ENCODE measurements at places on chromosomes 11 and 22. TPM values are rescaled to one million over a fixed set of nuclear protein-coding genes. Genes with fewer than 3 reads are reported as not detected.

DNA sequence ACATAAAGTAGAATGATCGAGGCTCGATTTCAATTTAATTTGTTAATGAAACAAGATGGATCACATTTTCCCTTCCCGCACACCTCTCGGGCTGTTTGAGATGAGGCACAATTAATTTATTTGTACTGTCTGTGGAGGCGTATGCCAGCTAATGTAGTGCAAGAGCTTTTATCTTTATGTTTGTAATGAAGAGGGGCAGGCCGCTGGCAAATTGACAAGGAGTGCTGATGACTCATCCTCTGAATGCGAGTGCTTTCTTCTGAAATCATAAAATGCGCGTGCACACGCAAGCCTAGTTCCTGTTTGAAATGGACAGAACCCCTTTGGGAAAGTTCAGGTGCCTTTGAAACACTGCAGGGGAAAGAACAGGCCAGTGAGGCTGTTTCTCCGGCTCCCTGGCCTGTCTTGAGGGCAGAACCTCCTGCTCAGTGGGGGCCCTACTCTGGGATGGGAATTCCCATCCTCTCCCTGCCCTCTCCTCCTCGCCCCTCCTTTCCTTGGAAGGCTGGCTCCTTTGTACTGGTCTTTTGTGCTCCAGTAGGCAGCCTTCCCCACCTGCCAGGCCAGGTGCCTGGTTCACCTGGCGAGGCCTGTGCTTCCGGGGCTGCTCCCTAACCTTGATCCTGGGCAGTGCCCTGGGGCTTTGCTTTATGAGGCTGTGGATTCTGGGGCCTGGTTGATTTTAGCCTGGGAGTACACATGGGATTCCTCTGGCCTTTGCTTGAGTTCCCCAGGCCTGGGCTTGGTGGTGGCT is 50.3 kb downstream of the TEAD1 start:
- peak overlapping the region; percentile 25 for H3K27ac ChIP-seq
- peaks cover 12% of the 10 kb centered on the region for H3K36me3 ChIP-seq
- H3K4me3 ChIP-seq, result no peak overlapping the region
- no peaks in the 10 kb centered on the region for H3K27me3 ChIP-seq

DNA sequence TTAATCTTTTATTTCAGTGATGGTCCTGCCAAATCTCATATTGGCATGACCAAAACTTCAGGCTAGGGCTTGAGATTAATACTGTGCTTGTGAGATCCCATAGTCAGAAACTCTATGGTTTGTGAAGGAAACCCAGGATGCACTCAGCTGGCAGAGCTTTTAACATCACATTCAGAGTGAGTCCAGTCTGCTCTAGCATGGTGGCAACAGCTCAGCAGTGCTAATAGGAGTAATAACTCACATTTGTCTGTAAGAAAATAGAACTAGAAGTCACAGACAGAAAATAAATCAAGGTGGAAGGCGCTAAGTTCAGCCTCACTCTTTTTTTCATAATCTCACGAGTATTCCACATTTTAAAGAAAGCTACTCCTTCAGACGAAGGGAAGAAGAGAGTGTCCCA is 549.3 kb upstream of the TENM4 start:
- DNase-seq, result no peak
- H3K4me1 ChIP-seq, result no peaks in the 10 kb centered on the region
- H3K4me3 ChIP-seq, result no peak overlapping the region
- no peaks in the 10 kb centered on the region for H3K36me3 ChIP-seq
- H3K27me3 ChIP-seq, result no peaks in the 10 kb centered on the region

GRCh38 chr11:118536726-118537125 is 5.7 kb downstream of the TMEM25 start:
- H3K27ac ChIP-seq, result no peak overlapping the region
- no peak overlapping the region for H3K4me3 ChIP-seq
- no peaks in the 10 kb centered on the region for H3K27me3 ChIP-seq
- no peaks in the 10 kb centered on the region for H3K36me3 ChIP-seq

DNA sequence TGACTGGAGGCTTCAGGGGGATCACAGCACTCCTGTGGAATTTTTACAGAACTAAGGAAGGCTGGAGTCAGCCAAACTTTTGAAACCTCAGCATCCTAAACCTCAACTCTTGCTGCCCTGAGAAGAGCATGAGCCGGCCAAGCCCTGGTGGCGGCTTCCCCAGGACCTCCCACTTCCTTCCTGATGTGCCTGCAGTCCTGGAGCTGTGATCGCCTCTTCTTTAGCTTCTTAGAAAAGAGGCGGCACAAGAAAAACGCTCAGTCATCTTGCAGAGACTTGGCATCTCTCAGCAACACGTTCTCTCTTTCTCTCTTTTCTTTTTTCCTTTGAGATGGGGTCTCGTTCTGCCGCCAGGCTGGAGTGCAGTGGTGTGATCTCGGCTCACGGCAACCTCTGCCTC is 40.4 kb upstream of the AMPD3 start:
- H3K4me3 ChIP-seq, result no peak overlapping the region
- peaks cover 4% of the 10 kb centered on the region for H3K4me1 ChIP-seq
- no peak overlapping the region for H3K27ac ChIP-seq
- H3K27me3 ChIP-seq, result no peaks in the 10 kb centered on the region

- H3K27ac ChIP-seq, result no peak overlapping the region
- no peak for DNase-seq
- no peak overlapping the region for H3K4me3 ChIP-seq
- H3K4me1 ChIP-seq, result no peaks in the 10 kb centered on the region
Observed at GRCh38 chr22:18028817-18029527, 4.6 kb upstream of the MICAL3 start.

DNA sequence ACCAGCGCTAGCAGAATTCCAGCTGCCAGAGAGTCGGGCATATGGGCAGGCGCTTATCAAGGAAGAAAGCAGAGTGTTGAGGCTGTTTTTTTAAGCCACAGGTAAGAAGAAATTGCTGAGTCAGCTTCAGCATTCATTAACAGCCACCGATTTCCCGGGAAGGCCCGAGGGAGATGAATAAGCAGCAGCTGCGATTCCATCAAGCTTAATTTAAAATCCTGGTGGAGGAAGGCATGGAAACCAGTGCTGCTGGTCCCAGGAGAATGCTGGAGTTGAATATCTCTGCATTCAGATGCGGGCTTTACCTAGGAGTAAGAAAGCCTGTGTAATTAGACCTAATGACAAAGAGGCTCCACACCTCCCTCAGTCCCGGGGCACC is 168.8 kb downstream of the BRD1 start:
- H3K36me3 ChIP-seq, result no peaks in the 10 kb centered on the region
- no peak overlapping the region for H3K4me3 ChIP-seq
- H3K27me3 ChIP-seq, result no peaks in the 10 kb centered on the region
- DNase-seq, result peak; percentile 41
- H3K27ac ChIP-seq, result no peak overlapping the region
- no peaks in the 10 kb centered on the region for H3K4me1 ChIP-seq

DNA sequence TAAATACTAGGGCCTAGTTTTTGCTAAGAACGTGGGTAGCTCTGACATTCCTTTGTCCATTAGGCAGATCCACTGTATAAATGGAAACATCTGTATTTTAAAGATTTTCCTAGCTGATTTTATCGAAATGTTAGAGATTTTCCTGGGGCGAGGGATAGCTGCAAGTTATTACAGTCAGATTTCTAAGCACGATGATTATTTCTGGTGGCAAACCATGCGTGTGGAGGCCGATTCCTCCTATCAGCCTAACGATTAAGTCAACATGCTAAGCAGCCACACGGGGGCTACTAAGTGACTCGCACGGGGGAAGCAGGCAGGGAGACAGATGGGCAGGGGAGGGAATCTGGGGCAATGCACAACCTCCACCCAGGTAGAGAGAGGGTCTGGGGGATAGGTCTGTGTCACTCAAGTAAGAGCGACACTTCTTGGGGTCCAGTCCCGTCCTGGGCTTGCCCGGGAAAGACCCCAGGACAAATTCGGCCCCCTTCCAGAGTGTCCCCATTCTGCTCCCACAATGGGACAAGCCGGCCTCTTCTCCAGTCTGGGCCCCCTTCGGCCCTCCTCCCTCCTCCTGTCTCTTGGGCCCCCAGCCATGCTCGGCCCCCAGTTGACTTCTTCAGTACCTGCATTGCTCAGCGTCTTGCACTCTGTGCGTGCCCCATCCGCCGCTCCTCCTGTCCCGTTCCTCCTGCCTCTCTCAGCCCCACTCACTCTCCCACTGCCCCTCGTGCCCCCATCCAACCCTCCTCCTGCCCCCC is 571 bp downstream of the C11orf24 start:
- H3K4me3 ChIP-seq, result peak overlapping the region; percentile 98
- DNase-seq, result peak; percentile 84
- H3K27ac ChIP-seq, result peak overlapping the region; percentile 89
- H3K27me3 ChIP-seq, result no peaks in the 10 kb centered on the region
- H3K36me3 ChIP-seq, result peaks cover 19% of the 10 kb centered on the region
- H3K4me1 ChIP-seq, result no peaks in the 10 kb centered on the region

DNA sequence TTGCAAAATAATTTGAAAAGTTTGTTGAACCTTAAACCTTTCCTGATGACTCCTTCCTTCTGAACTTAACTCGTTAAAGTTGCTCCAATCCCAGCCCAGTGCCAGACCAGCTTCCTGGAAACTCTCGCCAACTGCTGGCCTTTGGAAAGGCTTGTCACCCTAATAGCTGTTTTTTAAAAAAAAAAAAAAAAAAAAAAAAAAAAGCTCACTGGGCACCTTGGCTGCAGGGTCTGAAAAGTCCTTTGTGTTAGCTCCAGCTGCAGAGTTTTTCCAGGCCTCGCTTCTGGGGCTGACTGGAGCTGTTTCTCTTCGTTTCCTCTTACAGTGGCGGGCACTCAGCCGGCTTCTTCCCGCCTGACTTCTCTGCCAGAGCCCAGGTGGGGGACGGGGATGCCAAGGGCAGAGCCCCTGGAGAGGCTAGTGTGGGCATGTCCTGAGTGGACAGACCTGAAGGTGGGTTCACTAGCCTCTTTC is 25.1 kb downstream of the KCNQ1OT1 start:
- no peaks in the 10 kb centered on the region for H3K27me3 ChIP-seq
- H3K36me3 ChIP-seq, result peaks cover 5% of the 10 kb centered on the region
- H3K27ac ChIP-seq, result no peak overlapping the region

GLB1L2 gene
- 11.0 TPM for total RNA-seq

DENND6B gene
- 16.3 TPM for total RNA-seq

SLC35F2 gene
- 22.1 TPM for total RNA-seq

INS gene
- not detected for total RNA-seq
